Cardiac fibroblast (primary cell): ENCODE measurements at places on chromosomes 5 and 9.

DNA sequence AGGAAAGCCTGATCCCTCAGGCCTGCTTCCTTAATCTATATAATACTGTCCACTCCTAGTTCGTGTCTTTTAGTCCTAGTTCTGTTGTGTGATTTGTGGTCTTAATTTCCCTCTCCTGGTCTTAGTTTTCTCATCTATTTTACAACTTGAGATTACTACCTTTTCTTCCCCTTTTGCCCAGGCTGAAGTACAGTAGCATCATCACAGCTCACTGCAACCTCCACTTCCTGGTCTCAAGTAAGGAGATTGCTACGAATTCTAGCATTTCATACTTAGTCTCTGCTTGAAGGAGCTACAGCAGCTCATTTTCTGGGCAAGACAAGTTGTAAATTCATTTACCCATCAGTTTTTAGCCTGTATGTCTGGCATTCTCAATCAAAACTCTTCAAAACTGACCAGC lies 5.5 kb downstream of the TRIM32 start:
- DNase-seq, result no peak

GRCh38 chr5:96350678-96351077 lies 82.4 kb downstream of the PCSK1 start:
- peak; percentile 56 for DNase-seq

- no peak for DNase-seq
These were observed 39.6 kb downstream of the TRPM6 start for GRCh38 chr9:74848153-74848525.

- no peak for DNase-seq
These were observed 246.1 kb downstream of the KIF4B start for GRCh38 chr5:155259648-155260047.

GRCh38 chr9:133584559-133585476 lies 24.4 kb downstream of the FAM163B start:
- DNase-seq, result no peak

DNA sequence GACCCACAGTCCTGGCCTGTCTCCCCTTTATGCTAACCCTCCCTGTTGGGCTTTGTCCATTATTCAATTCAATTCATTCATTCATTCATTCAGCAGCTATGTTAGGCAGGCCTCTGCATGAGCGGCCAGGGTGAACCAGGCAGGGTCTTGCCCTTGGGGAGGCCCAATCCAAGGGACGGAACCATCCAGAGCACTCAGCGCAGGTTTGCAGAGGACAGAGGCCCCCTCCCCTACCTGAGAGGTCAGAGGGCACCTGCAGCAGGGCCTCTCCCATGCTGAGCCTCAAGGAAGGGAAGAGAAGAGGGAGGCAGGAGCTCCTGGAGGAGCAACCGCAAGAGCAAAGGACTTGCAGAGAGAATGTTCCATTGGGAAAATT lies 61.4 kb downstream of the C9orf50 start:
- no peak for DNase-seq

- no peak for DNase-seq
These were observed 326.9 kb downstream of the ARHGEF28 start for GRCh38 chr5:73952872-73953271.

GRCh38 chr9:2593744-2594143 lies 27.8 kb upstream of the VLDLR start:
- DNase-seq, result no peak

GRCh38 chr5:41708604-41708940 lies 161.7 kb downstream of the OXCT1 start:
- DNase-seq, result no peak

DNA sequence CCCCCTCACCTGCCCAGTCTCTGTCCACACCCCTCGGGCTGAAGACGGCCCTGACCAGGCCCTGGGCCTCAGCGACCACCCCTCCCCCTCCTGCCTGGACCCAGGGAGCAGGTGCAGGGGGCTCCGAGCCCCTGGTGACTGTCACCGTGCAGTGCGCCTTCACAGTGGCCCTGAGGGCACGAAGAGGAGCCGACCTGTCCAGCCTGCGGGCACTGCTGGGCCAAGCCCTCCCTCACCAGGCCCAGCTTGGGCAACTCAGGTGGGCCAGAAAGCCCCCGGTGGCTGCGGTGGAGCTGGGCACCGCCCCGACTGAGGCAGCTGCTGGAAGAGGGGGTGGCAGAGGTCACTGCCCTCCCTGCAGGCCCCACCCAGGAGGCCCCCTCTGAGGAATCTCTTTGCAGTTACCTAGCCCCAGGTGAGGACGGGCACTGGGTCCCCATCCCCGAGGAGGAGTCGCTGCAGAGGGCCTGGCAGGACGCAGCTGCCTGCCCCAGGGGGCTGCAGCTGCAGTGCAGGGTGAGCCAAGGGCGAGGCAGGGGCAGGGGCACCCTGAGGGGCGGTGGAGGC lies 7.7 kb downstream of the ENTPD8 start:
- no peak for DNase-seq

DNA sequence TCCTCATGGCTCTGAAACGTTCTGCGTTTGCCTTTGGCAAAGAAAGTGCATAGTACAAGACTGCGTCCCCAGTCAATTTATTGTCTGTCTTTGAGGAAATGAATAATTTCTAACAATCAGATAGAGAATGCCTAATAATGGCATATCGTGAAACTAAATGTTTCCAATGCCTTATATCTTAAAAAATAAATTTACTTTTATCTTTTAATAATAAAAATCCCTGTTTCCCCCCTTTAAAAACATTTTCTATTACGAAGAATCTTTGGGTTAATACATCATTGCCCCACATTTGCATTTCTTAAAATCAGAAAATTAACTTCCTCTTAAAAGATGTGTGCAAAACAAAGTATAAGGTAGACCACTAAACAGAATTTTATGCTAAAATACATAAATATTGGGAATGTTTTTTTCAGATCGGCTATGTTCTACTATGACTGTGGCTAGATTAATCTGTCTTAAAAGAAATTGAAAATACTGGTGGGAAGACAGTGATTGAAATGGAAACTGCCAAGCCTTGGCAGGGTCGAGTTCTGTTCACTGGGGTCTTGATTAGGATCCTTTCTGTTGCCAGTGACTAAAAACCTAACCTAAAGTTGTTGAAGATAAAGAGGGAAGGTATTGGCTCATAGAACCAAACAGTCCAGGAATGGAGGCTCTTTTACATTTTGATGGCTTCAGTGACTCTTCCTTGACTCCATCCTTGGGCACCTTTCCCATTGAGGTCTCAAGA lies at the start of gene IL5:
IL5 (minus strand) TSS at position 51 of the 730 bp plus-strand sequence; CDS start at position 7, 44 bp downstream.
- DNase-seq, result no peak

DNA sequence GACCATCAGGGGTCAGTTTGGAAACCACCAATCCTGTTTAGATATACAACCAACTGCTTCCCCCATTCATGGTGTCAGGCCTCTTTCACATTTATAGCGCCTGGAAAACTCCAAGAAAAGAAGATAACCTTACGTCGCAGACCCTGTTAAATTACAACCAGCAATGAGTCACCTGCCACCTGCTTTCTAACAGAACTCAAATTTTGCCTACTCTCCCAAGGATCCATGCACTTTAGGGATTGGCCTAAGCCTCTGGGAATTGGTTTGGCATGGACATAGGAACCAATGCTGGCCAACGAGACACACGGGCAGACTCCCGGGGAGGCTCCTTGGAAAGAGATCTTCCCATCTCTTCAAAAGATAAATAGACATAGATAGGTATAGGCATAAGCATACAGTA lies 87.0 kb downstream of the FEM1C start:
- no peak for DNase-seq

DNA sequence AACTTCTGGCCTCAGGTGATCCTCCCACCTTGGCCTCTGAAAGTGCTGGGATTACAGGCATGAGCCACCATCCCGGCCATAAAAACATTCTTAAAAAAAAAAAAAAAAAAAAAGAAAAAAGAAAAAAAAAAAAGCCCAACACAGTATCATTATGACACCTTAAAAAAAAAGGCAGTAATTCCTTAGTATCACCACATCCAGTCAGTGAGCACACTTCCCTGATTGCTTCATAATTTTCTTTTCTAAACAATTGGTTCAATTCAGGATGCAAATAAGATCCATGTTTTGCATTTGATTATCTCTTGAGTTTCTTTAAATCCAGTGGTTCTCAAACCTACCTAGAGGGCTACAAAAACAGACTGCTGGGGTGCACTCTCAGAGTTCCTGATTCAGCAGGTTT lies 182.5 kb downstream of the CDK5RAP2 start:
- DNase-seq, result no peak

GRCh38 chr9:135139366-135139959 lies 52.0 kb downstream of the OLFM1 start:
- no peak for DNase-seq

GRCh38 chr5:142720641-142721271 lies 34.9 kb upstream of the FGF1 start:
- DNase-seq, result peak; percentile 66

DNA sequence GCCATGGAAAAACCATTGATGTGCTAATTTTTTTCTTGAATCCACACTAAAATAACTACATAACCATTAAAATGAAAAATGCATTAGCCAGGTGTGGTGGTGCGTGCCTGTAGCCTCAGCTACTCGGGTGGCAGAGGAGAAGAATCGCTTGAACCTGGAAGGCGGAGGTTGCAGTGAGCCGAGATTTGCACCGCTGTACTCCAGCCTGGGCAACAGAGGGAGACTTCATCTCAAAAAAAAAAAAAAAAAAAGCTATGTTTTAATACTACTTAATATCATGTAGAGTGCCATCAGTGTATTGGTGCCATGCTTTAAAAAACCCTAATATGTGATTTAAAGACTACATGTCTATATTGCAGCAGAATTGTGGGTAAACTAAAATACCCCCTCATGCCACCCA lies 58.9 kb downstream of the NDFIP1 start:
- no peak for DNase-seq

- no peak for DNase-seq
These were observed 3.1 kb downstream of the CYSTM1 start for GRCh38 chr5:140178086-140178410.

- no peak for DNase-seq
These were observed 282.4 kb upstream of the RPS23 start for GRCh38 chr5:82560561-82560960.

- DNase-seq, result no peak
These were observed 137.1 kb upstream of the TARS1 start for GRCh38 chr5:33303579-33304095.

DNA sequence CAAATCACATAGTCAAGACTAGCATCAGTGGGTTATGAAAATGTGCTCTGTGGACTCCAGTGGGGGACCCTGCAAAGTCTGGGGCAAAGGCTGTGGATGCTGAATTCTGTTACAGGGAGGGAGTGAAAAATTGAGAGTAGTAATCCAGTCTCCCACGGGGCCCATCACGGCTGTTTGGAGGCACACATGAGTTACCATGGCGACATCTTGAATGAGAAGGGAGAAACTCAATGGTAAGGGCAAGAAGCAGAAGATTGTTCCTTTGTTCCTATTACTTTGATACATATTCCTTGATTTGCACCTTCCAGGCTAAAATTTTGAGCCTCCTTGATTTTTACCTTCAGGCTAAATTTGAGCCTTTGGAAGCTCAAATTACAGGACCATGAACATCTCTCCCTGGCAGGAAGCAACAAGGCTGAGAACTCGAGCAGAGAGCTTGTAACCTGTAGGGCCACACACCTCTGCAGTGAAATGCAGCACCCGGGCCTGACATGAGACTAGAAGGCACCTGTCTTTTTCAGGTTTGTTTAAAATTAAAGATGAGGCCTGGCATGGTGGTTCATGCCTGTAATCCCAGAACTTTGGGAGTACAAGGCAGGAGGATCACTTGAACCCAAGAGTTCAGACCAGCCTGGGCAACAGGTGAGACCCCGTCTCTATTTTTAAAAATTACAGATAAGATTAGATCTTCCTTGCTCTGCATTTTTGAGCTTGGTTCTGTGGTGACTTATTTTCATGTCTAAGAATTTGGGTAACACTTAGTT lies 31.0 kb upstream of the ZFR start:
- DNase-seq, result peak; percentile 15

DNA sequence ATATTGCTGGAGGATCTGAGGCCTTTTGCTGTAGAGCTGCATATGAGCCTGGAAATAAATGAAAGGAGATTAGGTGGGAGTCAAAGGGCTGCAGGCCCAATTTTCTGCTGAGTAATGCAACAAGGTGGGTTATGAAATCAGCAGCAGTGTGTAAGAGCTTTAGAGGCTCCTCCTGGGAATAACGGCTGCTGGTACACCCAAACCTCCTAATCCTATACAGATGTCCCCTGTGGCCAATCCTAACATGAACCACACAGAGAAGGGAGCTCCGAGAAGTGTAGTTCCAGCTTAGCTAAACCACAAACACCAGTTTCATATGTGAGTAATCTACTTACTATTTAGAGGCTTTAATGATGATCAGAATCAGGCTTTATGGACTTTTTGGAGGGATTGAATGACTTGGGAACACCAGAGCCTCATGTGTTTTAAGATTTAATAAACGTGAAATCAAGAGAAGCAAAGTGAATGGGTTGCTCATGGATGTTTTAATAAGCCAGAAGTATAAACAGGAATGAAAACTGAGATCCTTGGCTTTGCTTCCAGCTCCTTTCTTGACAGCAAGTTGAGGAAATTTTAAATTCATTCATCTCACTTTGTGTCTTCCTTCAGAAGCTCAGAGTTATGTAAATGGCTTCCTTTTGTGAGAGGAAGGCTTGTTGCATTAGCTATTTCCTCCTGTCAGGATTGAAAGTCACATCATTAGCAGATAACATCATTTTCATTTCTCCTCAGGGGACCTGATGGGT lies 437.5 kb downstream of the TMEM232 start:
- peak; percentile 3 for DNase-seq

DNA sequence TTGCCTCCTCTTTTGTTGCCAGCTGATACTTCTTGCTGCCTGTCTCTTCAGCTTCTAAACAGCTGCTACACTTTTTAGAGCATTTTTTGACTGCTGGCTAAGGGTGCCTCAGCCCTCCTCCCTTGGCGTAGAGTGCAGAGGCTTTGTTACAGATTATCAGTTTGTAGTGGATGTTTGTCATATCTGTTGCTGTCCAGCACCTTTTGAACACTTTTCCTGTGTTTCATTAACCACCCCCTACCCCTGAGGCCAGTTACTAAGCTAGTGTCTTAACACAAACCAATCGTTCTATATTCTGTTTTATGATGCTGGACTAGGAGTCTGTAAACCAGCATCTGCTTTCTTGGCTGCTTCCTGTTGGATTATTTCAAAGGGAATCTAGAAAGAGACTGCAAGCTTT lies 441.5 kb downstream of the DNAH5 start:
- no peak for DNase-seq

GRCh38 chr5:150671509-150672236 lies 10.6 kb downstream of the MYOZ3 start:
- no peak for DNase-seq
